Activated T-helper 1 cell treated with Interleukin-2 at 50 U/mL for 16 hours (primary cell): ENCODE measurements at places on chromosomes 13 and 19.
A peak's percentile ranks its signal among the peaks of the same experiment; 100 is the strongest.

GRCh38 chr19:6886277-6886897 lies 992 bp upstream of the ADGRE1 start:
- DNase-seq = no peak

- no peak for DNase-seq
Measured at GRCh38 chr19:10908380-10908960, 20.0 kb downstream of the YIPF2 start.

DNA sequence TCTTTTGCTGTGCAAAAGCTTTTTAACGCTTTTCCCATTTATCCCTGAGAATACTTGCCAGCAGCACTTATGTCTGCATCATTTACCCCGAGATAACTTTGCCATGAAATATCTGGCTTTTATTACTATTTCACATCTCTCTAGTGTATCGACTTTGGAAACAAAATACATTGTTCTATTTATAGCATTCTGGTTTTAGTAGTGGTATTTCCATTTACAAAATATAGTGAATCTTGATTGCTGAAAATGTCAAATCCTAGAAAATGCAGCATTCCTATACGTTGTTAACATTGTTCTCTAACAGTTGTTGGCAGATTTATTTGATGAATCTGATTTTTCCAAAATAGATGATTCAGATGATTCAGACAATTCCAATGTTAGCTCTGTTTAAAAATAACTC lies 189.3 kb upstream of the SPRY2 start:
- DNase-seq = no peak

DNA sequence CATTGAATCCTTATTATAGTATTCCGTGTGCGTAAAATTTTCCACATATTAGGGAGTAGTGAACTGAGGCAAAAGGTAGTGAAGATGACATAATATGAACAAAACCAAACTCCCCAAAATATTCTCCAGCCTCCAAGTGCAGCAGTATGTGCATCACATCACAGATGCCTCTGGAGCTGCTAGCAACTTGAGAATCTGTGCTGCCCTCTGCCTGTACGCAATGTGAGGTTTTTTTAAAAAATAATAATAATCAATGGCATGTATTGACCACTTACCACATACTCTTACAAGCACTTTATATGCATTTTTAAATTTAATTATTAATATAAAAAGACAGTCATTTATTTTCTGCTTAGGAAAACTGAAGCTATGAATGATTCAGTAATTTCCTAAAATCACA lies 583.0 kb upstream of the SPRY2 start:
- DNase-seq = no peak

DNA sequence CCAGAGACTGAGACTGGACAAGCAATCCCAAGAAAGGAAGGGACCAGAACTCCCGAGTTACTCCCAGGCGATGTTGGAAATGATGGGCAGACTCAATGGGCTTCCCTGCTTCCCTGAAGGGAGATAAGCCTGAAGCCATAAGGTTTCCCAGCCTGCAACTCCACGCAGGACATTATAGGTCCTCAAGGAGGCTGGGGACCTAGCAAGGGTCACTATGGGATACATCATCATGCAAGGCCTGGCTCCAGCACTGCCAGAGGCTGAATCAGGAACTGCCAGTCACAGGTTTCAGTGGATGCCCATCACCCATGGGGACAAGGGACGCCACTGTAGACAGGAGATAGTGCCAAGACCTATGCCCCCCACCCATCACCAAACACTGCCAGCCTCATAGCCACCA lies 338.7 kb downstream of the IRS2 start:
- DNase-seq = no peak

DNA sequence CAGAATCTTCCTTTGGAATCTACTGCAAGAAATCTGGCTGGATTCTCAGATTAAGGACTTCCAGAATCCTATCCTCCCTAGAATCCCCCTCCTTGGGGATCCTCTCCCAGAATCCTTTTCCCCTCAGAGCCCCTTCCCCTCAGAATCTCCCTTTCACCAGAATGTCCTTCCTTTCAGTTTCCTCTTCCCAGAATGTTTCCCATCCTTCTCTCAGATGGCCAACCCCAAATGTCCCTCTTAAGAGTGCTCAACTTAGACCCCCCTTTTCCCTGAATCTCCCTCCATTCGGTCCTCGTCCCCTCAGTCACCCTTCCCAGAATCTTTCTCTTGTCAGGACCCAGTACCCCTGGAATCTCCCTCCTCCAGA lies 584 bp upstream of the RPS16 start:
- DNase-seq = no peak

DNA sequence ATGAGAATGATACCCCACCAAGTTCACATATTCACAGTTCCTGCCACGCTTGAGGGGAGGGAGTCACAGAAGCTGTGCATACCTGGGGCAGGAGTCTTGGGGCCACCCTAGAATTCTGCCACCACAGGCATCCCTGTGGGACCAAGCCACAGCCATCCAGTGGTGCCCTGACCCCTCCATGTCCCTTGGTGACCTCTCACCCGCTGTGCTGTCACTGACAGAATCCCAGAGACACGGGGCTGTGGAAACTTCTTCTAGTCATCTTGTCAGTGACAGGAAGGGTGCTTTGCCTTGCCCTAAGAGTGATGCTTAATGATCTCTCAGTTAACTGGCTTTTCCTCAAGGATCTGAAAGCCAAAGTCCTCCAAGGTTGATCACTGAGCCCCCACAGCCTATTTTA lies 58.4 kb upstream of the UQCRFS1 start:
- no peak for DNase-seq

- no peak for DNase-seq
Measured at GRCh38 chr13:107066355-107066754, 498.4 kb upstream of the ARGLU1 start.

GRCh38 chr13:69291292-69291906 lies 816.2 kb upstream of the ATXN8OS start:
- no peak for DNase-seq

DNA sequence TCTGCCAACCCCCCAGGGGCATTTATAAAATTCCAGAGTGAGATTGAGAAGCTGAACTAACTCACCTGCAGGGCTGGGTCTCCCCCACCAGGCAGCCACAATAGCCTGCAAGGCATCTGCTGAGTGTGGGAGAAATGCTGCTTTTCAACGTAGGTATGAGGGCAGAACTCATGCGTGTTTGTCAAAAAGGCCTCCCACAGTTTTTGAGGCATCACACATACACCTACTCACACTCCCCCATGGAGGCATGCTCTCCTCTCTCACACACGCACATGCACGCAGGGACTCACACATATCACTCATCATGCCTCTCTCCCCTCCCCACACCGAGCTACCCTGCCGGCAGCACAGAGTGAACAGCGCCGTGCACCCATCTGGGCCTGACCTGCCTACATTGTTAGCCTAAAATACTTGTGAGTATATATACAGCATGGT lies 390.5 kb downstream of the FGF9 start:
- peak; percentile 38 for DNase-seq

- no peak for DNase-seq
Measured at GRCh38 chr19:48683349-48683748, 10.5 kb upstream of the NTN5 start.

DNA sequence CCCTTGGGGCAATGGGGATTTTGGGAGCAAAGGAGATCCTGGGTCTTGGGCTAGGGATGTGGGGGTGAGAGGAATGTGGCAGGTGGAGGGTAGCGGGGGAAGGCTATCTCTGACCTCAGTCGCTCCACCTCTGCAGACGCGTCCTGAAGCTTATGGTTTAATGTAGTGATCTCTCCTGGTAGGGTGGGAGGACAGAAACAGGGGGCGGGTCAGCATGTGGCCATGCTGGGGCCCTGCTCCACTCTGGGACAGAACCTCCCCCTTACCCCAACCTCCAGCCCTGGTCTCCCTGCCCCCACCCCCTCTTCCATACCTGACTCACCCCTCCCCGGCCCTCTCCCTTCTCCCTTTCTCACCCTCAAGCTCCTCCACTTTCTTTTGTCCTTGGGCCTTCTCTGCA lies 1.4 kb downstream of the BST2 start:
- DNase-seq = no peak

DNA sequence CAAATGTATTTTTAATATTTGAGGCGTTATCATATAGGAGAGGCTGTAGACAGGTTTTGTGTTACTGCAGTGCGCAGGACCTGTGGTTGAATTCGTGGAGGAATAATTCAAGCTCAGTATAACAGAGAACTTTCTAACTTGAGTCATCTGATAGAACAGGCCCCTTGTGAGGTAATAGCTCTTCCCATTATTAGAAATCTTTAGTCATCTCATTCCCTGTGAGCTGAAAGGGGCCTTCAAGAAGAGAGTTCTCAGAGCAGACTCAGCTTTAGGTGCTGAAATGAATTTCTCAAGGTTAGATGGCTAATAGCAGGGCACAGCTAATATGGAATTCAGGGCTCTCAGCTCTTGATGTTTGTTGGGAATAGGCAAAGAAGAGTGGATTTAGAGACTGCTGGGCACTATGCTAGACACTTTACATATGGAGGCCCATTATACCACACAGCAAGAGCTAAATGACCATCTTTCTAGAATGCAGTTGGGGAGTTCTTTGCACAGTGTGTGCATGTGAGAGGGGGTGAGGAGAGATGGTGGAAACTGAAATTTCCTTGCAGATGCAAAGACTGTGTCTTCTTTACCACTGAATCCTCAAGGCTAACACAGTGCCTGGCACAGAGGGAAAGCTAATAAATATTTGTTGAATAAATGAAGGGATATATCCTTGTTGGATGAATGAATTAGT lies 89.5 kb downstream of the DGKH start:
- no peak for DNase-seq

DNA sequence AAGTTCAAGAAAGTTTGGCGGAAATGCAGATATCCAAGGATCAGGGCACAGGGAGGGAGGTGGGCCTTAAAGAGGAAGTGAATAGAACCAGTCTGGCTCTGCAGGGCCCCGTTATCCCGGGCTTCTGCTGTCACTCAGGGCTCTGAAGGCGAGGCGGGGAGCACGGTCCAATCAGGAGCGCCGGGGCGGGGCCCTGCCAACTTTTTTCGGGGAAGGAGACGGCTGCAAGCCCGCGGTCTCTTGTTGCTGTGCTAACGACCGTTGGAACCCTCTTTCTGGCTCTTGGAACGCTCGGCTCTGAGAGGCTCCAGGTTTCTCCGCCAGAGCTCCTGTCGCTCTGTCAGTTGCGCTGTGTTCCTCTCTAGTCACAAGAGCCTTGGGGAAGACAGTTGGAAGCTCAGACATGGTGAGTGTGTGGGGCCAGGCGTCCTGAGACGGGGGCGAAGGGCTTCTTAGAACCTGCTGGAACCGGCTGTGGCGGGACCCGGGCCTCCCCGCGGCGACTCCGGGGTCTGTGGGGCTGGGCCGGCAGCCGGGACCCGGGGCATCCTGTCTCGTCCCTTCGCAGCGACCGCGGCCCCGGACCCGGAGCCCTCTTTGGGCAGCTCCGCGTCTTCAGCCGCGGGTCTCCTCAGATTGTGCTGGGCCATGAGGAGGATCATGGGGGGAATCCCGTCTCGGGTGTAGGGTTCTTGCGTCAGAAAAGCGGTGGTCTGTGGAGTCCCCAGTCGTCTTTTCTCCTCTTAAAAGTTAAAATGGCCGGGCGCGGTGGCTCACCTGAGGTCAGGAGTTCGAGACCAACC lies 27.7 kb downstream of the ZNF844 start:
- no peak for DNase-seq

- DNase-seq = no peak
Measured at GRCh38 chr19:50686310-50687032, 33.1 kb downstream of the SHANK1 start.

DNA sequence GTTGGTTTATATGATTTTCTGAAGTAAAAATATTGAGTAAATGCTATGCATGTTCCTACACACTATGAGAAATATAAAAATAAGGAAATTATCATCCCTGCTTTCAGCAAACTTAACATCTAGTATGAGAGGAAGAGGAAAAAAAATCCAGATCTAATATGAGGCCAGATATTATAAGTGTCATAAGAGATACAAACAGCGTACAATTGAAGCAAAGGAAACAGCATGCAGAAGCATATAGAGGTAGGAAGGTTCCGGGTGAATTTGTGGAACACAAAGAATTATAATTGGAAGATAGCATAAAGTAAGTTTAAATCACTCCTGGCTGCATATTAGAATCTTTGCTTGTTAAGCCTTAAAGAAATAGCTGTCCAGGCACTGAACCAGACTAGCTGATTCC lies 88.3 kb downstream of the PDS5B start:
- no peak for DNase-seq

DNA sequence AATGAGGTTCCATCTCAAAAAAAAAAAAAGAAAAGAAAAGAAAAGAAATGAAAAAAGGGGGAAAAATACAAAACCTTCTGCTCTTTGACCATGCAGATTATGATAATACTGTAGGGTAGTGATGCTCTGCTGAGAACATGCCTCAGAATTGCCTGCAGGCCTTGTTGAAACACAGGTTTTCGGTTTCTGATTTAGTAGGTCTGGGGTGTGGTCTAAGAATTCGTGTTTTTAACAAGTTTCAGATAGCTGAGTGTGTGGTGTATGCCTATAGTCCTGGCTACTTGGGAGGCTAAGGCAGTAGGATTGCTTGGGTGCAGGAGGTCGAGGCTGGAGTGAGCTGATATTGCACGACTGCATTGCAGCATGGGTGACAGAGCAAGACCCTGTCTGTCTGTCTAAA lies 14.9 kb upstream of the CYP2B6 start:
- no peak for DNase-seq

DNA sequence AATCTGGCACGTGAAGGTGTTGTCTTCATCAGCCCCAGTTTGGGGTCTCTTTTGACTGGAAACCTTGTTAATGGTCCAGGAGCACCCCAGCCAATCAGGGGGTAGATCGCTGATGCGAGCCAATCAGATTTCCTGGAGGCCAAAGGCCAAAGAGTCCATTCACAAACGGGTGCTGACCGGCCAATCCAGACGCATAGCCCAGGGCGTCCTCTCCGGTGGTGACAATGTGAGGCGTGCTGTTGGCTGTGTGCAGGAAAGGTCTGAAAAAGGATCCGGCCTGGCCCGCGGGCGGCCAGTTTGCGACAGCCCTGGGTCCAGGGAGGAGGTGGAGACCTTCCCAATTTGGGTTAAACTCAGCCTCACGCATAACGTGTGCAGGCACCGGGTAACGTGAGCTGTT lies 3.1 kb downstream of the MAST3 start:
- DNase-seq = no peak

DNA sequence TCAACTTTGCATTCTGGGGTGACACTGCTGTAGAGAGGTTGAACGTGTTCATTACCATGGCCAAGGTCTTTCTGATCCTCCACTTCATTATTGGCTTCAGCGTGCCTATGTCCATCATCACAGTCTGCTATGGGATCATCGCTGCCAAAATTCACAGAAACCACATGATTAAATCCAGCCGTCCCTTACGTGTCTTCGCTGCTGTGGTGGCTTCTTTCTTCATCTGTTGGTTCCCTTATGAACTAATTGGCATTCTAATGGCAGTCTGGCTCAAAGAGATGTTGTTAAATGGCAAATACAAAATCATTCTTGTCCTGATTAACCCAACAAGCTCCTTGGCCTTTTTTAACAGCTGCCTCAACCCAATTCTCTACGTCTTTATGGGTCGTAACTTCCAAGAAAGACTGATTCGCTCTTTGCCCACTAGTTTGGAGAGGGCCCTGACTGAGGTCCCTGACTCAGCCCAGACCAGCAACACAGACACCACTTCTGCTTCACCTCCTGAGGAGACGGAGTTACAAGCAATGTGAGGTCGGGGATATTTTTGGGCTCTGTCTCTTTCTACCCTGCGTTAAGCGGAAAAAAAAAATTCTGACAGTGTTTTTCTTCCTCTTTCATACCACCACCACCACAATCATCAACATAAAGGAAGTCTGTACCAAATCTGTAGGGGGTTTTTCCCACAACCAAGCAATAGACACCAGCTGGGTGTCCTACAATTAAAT lies 29.5 kb downstream of the FPR3 start:
- DNase-seq = no peak

- no peak for DNase-seq
Measured at GRCh38 chr13:86870444-86870843, 800.7 kb upstream of the SLITRK5 start.
